Esophagus squamous epithelium (tissue), 5 donors: ENCODE measurements at places on chromosomes 3 and 15. TPM values are rescaled to one million over a fixed set of nuclear protein-coding genes. Genes with fewer than 3 reads are reported as not detected.

ITPKA gene
- total RNA-seq, result 0.76 TPM

THOC7 gene
- total RNA-seq, result 86.9 TPM

TRPM1 gene
- not detected for total RNA-seq

LSAMP gene
- total RNA-seq, result 0.30 TPM

CHRM5 gene
- not detected for total RNA-seq

SI gene
- total RNA-seq, result not detected

TPM1 gene
- total RNA-seq, result 197 TPM

SPINT1 gene
- total RNA-seq, result 250 TPM

SCAANT1 gene
- total RNA-seq, result not detected

TTC23 gene
- 18.9 TPM for total RNA-seq

SKOR1 gene
- 0.09 TPM for total RNA-seq

MUC20 gene
- total RNA-seq, result 64.1 TPM

FANCD2OS gene
- total RNA-seq, result not detected

CCNDBP1 gene
- 73.1 TPM for total RNA-seq

LINGO1 gene
- total RNA-seq, result not detected

- H3K4me3 ChIP-seq, result no peak overlapping the region
- H3K27ac ChIP-seq, result peak overlapping the region; percentile 68
- no peaks in the 10 kb centered on the region for H3K27me3 ChIP-seq
- no peak for DNase-seq
Observed at GRCh38 chr15:60585743-60586708, 107.1 kb upstream of the ICE2 start.

GRCh38 chr15:67084561-67084960 lies 19.2 kb downstream of the SMAD3 start:
- H3K27ac ChIP-seq, result peak overlapping the region; percentile 72
- H3K4me1 ChIP-seq, result peaks cover 91% of the 10 kb centered on the region
- H3K27me3 ChIP-seq, result no peaks in the 10 kb centered on the region
- DNase-seq, result no peak
- H3K36me3 ChIP-seq, result peaks cover 28% of the 10 kb centered on the region

GRCh38 chr3:134496471-134497071 lies 10.7 kb downstream of the CEP63 start:
- H3K36me3 ChIP-seq, result peaks cover 32% of the 10 kb centered on the region
- DNase-seq, result no peak
- H3K27me3 ChIP-seq, result no peaks in the 10 kb centered on the region

- DNase-seq, result no peak
- no peak overlapping the region for H3K4me3 ChIP-seq
- peak overlapping the region; percentile 69 for H3K27ac ChIP-seq
- H3K36me3 ChIP-seq, result no peaks in the 10 kb centered on the region
- H3K4me1 ChIP-seq, result peaks cover 44% of the 10 kb centered on the region
Observed at GRCh38 chr3:143825513-143825912, 22.8 kb downstream of the SLC9A9 start.

DNA sequence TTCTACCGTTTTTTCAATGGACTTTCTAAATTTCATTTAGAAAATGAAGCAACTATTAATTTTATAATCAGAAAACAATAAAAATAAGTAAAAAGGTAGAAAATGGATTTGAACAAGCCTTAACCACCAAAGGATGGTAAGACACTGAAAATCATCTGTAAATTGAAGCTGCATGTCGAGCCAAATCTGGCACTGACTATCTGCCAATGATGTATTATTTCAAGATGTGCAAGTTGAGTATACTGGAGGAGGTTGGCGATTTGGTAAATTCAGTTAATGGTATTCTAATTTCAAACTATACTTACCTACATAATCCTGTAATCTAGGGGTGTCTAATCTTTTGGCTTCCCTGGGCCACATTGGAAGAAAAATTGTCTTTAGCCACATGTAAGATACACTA lies 93.5 kb downstream of the FMN1 start:
- no peak for DNase-seq
- H3K27me3 ChIP-seq, result no peaks in the 10 kb centered on the region
- H3K36me3 ChIP-seq, result no peaks in the 10 kb centered on the region
- H3K4me3 ChIP-seq, result no peak overlapping the region

GRCh38 chr15:85858586-85859375 lies 64.1 kb upstream of the KLHL25 start:
- H3K36me3 ChIP-seq, result no peaks in the 10 kb centered on the region
- DNase-seq, result no peak
- no peak overlapping the region for H3K27ac ChIP-seq
- H3K4me1 ChIP-seq, result peaks cover 7% of the 10 kb centered on the region
- H3K27me3 ChIP-seq, result no peaks in the 10 kb centered on the region
- H3K4me3 ChIP-seq, result no peak overlapping the region

DNA sequence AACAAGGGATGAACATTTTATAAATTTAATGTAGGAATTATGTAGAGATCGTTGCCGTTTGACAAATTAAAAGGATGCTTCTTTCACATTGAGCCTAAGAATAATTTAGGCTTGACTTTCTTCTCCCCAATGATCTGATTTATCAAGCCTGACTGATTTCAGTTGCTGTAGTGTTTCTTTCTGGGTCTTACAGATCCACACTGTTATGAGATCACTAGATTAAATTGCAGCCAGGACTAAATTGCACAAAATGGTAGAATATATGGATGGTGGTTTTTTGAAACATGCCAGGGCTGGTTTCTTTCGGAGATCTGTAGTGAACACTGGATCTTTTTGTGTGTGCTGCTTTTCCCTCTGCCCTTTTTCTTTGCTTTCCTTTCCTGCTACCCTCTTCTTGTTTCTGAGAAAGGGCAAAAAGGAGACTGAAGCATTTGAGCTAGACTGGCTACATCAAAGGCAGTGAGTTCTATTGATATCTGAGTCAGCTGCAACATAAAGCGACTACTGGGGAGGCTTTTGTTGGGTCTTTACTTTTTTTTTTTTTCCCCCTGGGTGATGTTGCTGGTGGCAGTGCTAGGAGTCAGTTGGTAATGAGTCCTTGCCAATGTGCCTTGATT lies 83.0 kb downstream of the AKAP13 start:
- no peaks in the 10 kb centered on the region for H3K4me1 ChIP-seq
- H3K36me3 ChIP-seq, result no peaks in the 10 kb centered on the region

DNA sequence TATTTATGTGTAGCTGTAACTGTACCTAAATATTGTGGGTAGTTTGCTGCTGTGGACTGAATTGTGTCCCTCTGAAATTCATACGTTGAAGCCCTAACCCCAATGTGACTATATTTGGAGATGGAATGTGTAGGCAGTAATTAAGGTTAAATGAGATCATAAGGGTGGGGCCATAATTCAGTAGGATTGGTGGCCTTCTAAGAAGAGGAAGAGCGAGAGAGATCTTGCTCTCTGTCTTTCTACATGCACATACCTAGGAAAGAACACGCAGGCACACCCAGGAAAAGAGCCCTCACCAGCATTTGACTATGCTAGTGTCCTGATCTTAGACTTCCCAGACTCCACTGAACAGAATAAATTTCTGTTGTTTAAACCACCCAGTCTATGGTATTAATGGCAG lies 67.6 kb upstream of the CFAP20DC start:
- peaks cover 4% of the 10 kb centered on the region for H3K4me1 ChIP-seq
- no peaks in the 10 kb centered on the region for H3K36me3 ChIP-seq
- no peak overlapping the region for H3K27ac ChIP-seq
- no peaks in the 10 kb centered on the region for H3K27me3 ChIP-seq
- no peak overlapping the region for H3K4me3 ChIP-seq

GRCh38 chr3:191345334-191345733 lies 15.0 kb upstream of the UTS2B start:
- no peak overlapping the region for H3K27ac ChIP-seq
- H3K27me3 ChIP-seq, result no peaks in the 10 kb centered on the region
- H3K36me3 ChIP-seq, result no peaks in the 10 kb centered on the region

- peaks cover 22% of the 10 kb centered on the region for H3K4me1 ChIP-seq
- no peak for DNase-seq
- peaks cover 18% of the 10 kb centered on the region for H3K36me3 ChIP-seq
- no peaks in the 10 kb centered on the region for H3K27me3 ChIP-seq
Observed at GRCh38 chr15:78909160-78909695, 35.6 kb downstream of the CTSH start.

GRCh38 chr3:186605561-186606545 lies 7.0 kb upstream of the AHSG start:
- H3K27me3 ChIP-seq, result no peaks in the 10 kb centered on the region
- no peak overlapping the region for H3K27ac ChIP-seq
- no peaks in the 10 kb centered on the region for H3K36me3 ChIP-seq
- no peak overlapping the region for H3K4me3 ChIP-seq
- no peaks in the 10 kb centered on the region for H3K4me1 ChIP-seq
- no peak for DNase-seq

DNA sequence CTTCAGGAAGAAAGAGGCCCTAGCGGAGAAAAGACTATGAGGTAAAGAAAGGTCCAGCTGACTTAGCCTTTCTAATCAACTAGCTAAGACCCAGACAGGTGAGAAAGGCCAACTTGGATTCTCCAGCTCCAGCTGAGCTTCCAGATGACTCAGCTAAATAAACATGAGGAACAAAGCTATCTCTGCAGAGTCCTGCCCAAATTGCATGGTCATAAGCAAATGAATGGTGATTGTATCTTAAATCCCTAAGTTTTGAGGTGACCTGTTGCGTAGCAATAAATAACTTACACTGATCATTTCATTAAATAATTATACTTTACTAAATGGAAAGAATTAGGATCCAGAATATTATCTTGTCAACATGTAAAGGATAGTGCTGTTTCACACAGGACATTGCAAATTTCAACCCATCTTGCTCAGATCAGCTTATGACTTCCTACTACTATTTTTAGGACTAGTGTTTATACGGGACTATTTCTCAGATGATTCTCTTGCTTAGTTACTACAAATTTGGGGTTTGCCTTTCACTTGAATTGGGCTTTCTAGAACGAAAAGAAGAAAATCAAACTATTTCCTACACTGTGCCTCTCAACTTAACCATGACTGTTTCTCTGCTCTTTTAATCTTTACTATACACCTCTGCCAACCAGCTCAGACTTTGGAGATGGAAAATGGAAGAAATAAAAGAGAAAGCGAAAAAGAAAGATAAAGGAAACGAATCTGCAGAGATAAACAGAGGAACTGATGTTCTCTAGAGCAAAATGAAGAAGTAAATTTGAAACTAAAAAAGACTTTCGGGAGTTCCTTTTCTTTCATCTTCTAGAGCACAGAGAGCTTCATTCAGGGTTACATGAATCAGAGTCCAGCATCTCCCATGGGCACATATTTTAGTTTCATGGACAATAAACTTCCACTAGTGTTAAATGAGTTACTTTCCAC lies 6.6 kb upstream of the ADGRG7 start:
- H3K4me3 ChIP-seq, result peak overlapping the region; percentile 39
- no peaks in the 10 kb centered on the region for H3K27me3 ChIP-seq
- no peak for DNase-seq
- peaks cover 29% of the 10 kb centered on the region for H3K4me1 ChIP-seq

DNA sequence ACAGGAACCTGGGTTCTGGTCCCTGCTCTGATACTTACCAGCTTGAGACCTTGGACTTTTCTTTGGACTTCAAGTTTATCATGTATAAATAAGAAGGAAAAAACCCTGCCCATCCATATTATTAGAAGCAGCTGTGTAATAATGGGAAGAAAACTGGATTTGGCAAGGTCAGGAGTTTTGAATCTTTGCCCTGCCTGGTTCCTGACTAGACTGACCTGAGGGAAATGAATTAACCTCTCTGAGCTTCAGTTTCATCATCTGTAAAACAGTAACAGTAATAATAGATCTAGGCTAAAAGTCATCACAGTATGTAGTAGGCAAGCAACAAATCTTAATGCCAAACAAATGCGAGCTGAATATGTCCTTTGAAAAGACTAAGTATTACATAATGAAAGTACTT lies 68.8 kb downstream of the FSIP1 start:
- no peaks in the 10 kb centered on the region for H3K4me1 ChIP-seq
- H3K27me3 ChIP-seq, result no peaks in the 10 kb centered on the region
- no peak overlapping the region for H3K27ac ChIP-seq
- no peak for DNase-seq
- no peak overlapping the region for H3K4me3 ChIP-seq

DNA sequence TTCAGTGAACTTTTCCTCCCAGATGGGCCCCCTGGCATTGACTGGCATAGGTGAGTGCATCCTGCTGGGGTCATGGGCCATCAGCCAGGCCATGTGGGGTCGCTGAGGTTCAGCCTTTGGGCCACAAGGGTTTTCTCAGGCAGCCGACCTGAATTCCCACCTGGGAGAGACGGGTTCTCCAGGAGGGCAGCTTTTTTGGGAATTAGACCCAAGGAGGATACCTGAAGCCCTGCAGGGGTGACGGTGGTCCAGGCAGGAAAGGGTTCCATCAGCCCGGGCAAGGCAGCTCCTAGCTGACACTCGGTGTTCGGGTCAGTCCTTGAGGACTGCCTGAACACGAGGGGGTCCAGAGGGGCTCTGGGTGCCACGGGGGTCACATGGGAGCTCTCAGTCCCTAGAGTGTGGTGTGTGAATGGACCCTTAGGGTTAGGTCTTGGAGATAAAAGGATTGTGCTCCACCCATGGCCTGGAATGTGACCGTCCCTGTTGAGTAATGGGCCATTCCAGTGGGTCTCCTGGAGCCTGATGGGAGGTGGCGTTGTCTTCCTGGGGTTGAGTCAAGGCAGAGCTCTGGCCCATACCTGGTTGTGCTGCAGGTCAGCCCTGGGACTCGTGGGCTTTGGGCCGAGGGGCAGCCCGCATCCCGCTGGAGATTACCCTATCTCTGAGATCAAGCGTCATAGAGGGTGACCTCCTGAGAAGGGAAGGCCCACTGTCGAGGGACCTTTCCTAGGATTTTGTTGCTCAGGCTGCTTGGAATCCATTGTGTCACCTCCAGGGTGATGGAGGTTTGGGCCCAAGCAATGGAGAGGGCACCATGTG lies 192.8 kb downstream of the UBE3A start:
- no peak for DNase-seq
- no peak overlapping the region for H3K4me3 ChIP-seq
- no peaks in the 10 kb centered on the region for H3K36me3 ChIP-seq
- H3K27me3 ChIP-seq, result no peaks in the 10 kb centered on the region

- H3K36me3 ChIP-seq, result no peaks in the 10 kb centered on the region
- no peak for DNase-seq
- H3K4me1 ChIP-seq, result no peaks in the 10 kb centered on the region
- no peaks in the 10 kb centered on the region for H3K27me3 ChIP-seq
- no peak overlapping the region for H3K27ac ChIP-seq
Observed at GRCh38 chr15:58222679-58223078, 84.5 kb downstream of the AQP9 start.

GRCh38 chr3:49591615-49592014 lies 37.3 kb downstream of the BSN start:
- no peak overlapping the region for H3K4me3 ChIP-seq
- DNase-seq, result no peak
- no peaks in the 10 kb centered on the region for H3K27me3 ChIP-seq

DNA sequence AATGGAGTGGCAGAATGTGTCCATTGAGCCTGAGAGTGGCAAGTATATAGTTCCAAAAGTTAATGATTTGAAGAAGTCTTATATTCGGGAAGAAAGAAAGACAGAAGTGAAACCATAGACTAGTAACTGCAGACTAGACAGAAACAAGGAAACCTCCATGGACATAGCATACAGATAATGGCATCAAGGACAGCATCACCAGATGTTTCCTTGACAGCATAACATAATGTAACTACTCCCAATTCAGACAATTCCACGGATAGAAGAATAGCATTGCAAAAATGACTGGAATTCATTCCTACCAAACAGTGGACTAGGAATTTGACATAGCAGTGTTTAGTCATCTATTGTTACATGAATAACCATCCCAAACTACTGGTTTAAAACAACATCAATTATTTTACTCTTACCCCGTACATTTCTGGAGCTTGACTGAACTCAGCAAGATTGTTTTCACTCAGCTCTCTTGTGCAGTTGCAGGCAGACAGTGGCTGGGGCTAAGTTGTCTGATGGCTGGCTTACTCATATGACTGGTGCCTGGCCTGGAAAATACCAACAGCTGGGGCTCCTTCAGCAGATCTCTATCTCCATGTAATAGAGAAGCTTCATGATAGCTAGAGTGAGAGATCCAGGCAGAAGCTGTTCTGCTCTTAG lies 109.7 kb upstream of the GADL1 start:
- H3K4me3 ChIP-seq, result no peak overlapping the region
- H3K4me1 ChIP-seq, result no peaks in the 10 kb centered on the region
